Neural progenitor cell (in vitro differentiated cells): ENCODE measurements at places on chromosomes 4 and X.

DNA sequence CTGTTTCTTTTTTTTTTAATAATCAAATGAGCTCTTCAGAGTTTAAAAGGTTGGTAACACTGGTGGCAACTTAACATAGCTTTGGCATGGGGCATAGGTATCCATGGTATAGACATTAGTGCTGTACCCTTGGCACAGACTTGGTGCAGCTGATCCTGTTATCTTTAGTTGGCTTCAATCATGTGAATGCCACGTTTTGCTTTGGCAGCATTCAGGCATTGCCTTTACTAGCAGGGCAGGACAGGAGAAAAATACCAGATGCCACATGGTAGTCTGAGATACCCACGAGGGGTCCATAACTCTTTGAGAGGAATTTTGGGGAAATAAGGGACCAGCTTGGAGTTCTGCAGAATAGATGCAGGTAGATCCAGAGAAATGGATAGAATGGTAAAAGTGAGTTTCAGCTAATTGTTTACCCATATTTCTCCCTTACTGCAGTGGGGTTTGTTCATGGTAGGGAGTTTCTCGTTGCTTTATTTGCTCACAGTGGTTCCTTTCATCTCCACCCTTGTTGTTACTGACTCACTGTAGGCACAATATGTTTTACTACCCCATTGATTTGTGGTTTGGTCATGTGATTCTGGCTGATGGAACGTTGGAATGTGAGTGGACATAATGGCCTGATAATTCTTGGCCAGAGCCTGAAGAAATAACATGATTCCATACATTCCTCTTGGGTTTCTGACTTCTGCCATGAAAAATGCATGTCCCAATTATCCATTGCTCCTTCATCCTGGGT lies 342.7 kb downstream of the GLUD2 start:
- DNase-seq = no peak

DNA sequence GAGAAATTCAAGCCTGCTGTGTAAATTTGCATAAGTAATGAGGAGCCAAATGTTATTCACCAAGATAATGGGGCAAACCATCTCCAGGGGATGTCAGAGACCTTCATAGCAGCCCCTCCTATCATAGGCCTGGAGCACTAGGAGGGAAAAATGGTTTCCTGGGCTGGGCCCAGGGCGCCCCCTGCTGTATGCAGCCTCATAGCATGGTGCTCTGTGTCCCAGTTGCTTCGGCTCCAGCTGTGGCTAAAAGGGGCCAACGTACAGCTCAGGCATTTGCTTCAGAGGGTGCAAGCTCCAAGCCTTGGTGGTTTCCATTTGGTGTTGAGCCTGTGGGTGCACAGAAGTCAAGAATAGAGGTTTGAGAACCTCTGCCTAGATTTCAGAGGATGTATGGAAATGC lies 859.3 kb downstream of the RPA4 start:
- DNase-seq = no peak

DNA sequence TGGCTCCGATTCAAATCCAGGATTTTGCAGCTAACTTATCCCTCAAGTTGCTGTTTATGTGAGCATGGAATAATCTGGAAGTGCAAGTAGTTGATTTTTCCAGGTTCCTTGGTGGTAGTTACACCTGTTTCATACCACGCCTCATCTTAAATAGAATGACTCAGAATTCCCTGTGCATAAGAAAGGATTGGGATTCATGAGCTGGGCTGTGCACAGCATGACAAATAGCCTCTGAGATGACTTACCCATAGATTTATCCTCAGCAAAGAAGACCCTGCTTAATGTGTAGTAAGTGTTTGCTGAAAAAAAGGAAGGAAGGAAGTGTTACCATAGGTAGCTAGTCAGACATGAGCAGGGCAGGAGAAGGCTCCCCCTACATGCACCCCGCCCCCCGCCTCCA lies 777.7 kb upstream of the ADGRL3 start:
- DNase-seq = no peak

- peak; percentile 24 for DNase-seq
Observed at GRCh38 chr4:170589597-170590191, 499.9 kb upstream of the AADAT start.
